Stimulated activated CD4-positive, alpha-beta T cell treated with anti-CD3 and anti-CD28 coated beads, Interleukin-2, amount 100 ng/mL, for 24 hours (primary cell): ENCODE measurements at places on chromosomes 4 and X.

DNA sequence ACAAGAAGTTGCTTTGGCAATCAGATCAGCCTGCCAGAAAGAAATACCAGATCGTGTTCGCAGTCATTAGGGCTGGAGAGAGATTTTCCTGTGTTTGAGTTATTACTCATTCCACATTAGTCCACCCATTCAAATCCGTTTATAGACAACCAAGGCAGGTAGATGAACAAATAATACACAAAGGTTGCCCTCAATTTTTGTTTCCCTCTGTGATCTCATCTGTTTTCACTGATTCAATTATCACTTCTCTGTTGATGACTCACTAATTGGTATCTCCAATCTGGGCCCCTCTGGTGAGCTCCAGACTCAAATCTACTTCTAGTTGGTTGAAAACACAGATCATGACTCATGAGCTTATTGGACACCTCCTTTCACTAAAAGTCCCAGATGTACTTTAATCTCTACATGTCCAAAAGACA, 54.5 kb downstream of the CHM start:
- no peak for DNase-seq

DNA sequence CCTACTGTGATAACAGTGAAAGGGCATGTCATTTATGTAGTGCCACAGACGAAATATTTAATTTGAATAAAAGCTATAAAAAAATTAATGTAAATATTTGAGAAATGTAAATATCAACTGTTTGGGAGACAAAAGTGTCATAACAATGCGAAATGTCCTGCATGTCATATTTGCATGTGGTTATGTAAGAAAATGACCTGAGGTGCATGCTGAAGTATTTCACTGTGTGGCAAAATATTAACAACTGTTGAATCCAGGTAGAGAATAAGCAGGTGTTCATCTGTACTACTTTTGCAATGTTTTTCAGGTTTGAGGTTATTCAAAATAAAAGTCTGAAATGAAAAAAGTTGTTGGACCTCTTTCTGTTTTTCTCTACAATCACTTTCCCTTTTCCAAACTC, 30.9 kb downstream of the PROM1 start:
- DNase-seq: no peak

GRCh38 chr4:41323179-41323578, 66.5 kb downstream of the UCHL1 start:
- no peak for DNase-seq

DNA sequence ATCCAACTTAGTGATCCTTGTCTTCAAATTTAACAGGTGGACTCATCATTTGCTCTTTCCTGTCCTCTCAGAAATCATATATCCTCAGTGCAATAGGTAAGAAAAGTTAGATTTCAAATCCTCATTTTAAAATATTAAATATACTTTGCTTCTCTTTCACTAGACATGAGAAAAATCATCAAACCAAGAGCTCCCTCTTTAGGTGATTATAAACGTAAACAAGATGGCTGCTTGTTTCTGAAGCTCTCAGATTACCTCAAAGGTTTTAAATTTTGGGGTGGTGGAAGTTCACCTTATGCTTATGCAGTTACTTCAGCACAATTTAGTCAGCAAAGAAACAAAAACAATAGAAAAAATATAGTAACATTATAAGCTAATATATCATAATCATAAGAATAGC, 27.3 kb downstream of the CSN3 start:
- no peak for DNase-seq

DNA sequence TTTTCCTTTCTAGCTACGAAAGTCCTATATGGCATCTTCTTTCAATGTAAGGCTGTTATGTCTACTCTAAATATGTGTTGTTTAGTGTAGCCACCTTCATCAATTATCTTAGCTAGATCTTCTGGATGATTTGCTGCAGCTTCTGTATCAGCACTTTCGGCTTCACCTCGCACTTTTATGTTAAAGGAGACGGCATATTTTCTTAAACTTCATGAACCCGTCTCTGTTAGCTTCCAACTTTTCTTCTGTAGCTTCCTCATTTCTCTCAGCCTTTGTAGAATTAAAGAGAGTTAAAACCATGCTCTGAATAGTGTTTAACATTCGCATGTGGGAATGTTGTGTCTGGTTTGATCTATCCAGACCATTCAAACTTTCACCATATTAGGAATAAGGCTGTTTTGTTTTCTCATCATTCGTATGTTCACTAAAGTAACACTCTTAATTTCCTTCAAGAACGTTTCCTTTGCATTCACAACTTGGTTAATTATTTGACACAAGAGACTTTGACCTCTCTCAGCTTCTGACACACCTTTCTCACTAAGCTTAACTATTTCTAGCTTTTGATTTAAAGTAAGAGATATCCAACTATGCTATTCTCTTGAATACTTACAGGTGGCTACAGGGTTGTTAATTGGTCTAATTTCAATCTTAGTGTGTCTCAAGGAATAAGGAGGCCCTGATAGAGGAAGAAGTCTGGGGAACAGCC, 476.8 kb downstream of the GABRG1 start:
- no peak for DNase-seq

GRCh38 chrX:136168929-136169735, 21.8 kb downstream of the FHL1 start:
- DNase-seq: no peak

DNA sequence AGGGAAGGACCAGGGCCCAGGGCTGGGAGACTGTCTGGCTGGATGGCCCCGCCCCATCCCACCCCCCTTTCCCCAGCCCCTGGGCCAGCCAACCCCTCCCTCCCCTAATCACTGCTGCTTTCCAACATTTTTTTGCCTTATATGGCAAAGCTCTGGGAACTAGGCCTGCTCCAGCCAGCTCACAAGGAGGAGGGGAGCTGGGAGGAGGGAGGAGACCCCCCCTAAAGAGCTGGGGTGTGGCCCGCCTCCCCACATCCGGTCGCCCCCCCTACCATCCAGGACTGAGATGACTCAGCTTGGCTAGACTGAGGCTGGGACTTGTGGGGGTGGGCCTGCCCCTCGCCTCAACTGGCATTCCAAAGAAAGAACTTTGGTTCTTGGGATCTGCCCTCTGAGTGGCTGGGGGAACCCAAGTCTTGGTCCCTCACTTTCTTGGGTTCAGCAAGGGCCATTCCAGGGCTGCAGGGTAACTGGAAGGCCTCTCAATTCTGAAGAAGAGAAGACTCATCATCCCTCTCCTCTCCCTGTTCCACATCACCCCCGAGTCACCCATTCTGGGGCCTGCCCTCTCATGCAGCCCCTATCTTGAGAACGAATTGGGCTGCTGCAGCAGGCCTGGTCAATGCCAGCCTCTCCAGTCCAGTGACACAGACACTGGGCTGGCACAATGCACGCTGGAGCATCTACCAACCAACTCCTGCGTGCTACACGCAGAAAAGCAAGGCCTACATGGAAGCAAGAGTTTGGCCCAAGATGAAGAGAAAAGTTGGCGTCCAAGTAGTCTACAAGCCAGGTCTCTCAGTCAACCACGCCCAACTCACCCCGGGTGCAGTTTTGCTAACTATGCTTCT, 4.8 kb downstream of the FLNA start:
- peak; percentile 67 for DNase-seq

DNA sequence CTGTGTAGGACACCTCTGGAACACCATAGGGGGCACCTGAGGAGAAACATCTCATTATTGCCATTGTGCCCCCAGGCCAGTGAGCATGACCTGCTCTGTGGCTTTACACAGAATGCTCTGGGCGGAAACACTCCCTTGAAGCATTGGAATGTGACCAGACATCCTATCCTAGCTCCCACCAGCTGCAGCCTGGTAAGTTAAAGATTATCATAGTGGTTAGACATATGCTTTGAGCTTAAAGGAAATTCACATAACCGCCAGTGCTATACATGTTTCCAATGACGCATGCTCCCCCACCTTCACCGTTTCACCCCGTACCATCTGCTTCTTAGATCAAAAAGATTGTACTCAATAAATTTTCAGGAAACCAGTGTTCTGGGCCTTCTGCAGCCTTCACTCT, 217.7 kb upstream of the CENPE start:
- no peak for DNase-seq

DNA sequence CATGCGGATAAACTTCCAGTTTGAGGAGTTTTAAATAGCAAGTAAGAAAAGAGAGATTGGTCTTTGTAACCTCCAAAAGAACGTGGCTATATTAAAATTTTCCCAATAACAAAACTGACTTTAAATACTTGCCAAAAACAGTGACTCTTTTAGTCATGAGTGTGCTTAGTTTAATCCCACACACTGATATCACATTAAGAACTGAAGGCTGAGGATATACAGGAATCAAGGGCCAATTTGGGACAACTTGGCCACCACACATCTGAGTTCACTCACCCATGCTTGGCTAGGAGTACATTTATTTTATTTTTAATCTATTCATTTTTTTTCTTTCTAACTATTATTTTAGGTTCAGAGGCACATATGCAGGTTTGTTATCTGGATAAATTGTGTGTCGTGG, 110.2 kb downstream of the APBB2 start:
- DNase-seq: no peak

DNA sequence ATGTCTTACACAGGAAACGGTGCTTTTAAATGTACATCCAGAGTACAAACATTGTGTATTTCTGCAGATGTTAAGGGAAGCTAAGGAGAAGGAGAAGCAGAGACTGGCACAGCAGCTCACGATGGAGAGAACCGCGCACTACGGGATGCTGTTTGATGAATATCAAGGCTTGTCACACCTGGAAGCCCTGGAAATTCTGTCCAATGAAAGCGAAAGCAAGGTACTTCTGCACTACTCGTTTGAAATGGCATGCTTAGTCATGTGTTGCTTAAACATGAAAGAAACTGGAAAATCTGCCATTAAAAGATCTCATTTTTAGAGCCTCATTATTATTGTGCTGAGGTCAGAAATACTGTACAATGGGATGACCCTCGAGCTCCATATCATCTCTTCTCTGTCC, 47.2 kb downstream of the FAM114A1 start:
- peak; percentile 5 for DNase-seq

DNA sequence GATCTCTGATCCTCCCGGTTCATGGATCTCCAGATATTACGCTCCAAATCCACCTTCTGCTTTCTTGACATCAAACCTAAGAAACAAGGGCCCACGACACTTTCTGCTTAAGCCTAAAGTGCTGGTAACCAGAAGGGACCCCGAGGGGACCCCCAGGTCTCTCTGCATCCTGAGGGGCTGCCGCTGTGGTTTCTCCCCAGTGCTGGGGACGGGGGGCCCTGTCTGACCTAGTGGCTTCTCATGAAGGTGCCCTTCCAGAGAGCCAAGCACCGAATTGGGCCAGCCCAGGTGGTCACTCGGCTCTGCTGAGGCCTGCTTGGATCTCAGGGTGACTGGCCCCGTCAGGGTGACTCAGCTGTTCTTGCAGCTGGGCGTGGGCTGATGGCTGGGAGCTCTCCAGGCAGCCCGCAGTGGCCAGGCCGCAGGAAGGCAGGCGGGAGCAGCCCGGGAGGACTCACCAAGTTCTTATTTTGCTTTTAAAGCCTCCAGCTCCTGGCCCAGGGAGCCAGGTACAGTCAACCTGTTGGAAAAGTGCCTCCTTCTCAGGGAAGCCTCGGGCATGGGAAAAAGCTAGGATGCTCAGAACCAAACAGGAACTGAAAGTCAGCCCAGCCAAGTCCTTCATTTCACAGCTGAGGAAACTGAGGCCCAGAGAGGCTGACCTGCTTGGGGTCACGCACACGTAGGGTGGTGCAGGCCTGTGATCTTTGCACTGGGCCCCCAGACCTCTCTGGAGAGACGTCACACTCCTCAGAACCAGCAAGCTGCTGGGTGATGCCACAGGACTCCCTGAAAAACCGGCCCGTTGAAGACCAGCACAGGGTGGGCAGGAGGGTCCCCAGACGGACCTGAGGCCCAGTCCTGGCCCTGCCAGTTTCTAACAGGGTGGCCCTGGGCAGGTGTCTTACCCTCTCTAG, 16.7 kb downstream of the BLOC1S4 start:
- DNase-seq: no peak

GRCh38 chr4:28350485-28350884, 1489.8 kb downstream of the STIM2 start:
- no peak for DNase-seq

GRCh38 chr4:111601671-111602070, 543.6 kb upstream of the FAM241A start:
- no peak for DNase-seq

DNA sequence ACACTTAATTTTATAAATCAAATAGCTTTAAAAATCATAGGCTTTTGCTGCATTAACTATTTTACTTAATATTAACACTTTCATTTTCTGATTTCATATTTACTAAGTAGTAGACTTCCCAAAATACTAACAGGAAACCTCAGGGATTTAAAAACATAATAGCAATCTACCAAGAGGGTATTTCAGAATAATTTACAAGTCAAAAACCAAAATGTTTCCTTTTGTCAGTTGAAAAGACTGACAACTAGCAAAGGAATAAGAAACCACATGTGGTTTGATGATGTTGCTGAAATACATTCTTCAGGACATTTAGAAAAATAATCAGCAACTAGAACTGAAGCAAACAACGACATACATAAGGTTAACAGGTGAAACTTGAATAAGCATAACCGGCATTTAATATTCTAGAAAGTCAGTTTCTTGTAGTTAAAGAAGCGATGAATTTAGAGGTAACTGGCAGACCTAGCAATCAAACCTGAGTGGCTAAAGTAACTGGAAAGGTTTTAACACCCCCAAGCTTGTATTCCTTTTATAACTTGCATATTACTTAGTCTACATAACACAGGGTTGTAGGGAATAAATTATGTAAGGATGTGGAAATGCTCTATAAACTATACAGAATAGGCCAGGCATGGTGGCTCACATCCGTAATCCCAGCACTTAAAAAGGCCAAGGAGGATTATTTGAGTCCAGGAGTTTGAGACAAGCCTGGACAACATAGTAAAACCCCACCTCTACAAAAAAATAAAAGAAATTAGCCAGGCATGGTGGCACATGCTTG, 40.0 kb downstream of the DHX15 start:
- no peak for DNase-seq

DNA sequence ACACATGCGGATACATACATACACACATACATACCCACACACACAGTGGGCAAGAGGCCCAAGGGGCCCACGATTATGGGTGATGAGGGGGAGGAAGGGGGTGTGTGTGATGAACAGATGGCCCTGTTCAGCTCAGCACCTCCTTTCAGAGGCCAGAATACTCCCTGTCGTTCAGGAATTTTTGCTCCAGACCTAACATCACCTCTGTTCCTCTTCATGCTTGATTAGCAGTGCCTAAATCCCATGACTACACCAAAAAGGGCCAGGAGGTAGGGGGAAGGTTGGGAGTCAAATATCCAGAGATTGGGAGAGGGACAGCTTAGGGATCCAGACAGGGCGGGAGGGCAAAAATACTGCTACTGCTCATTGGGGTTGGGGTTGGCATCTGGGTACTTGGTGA, 42.7 kb downstream of the SMC1A start:
- DNase-seq: no peak

DNA sequence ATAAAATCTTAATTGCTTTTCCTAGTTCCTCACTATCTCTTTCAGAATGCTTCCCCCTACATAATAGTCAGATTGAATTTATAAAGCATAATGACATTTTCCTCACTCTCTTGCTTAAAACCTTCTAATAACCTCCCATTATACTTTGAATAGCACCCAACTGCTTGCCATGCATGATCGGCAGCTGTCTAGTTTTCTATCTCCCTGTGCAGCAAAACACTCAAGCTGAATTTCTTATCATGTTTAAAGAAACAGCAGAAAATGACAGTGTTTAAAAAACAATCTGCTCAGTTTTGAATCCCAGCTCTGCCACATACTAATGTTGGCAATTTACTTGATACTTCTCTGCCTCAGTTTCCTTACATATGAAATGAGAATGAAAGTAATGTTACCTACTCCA, 947.1 kb upstream of the HS3ST1 start:
- DNase-seq: no peak
